ENCODE measurements at places on chromosomes 13 and 19.
A peak's percentile ranks its signal among the peaks of the same experiment; 100 is the strongest.

GRCh38 chr13:28406733-28407266 lies 88.1 kb downstream of the FLT1 start:
- no peak for DNase-seq

GRCh38 chr19:49949742-49950589 lies 11.0 kb downstream of the SIGLEC11 start:
- no peak for DNase-seq

DNA sequence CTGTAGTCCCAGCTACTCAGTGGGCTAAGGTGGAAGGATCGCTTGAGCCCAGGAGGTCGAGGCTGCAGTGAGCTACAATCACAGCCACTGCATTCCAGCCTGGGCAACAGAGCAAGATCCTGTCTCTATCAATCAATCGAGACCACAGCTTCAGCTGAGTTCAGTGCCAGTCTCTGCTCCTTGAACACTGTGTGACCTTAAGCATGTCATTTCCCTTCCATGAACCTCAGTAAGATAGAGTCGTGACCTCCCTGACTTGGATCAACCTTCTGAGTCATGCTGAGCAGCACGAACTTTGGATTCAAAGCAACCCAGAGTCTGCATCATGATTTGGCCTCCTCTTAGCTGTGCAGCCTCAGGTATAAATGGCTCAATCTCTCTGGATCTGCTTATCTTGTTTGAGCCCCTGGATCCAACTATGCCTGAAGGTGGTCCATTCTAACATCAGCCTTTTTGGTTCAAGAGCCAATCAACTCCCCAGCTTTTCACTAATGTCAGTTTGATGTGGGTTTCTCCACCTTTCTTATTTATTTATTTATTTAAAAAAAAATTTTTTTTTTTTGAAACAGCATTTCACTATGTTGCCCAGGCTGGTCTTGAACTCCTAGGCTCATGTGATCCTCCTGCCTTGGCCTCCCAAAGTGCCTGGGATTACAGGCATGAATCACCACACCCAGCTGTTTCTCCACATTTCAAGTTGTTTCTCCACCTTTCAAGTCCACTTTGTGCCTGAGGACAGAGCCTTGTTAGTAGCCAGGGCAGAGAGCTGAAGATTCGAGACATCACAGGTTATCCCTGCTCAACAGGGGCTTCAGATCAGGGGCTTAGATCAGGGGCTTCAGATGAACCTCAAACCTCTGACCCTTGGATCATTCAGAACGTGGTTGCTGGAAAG lies 26.4 kb downstream of the PTPRS start:
- no peak for DNase-seq

DNA sequence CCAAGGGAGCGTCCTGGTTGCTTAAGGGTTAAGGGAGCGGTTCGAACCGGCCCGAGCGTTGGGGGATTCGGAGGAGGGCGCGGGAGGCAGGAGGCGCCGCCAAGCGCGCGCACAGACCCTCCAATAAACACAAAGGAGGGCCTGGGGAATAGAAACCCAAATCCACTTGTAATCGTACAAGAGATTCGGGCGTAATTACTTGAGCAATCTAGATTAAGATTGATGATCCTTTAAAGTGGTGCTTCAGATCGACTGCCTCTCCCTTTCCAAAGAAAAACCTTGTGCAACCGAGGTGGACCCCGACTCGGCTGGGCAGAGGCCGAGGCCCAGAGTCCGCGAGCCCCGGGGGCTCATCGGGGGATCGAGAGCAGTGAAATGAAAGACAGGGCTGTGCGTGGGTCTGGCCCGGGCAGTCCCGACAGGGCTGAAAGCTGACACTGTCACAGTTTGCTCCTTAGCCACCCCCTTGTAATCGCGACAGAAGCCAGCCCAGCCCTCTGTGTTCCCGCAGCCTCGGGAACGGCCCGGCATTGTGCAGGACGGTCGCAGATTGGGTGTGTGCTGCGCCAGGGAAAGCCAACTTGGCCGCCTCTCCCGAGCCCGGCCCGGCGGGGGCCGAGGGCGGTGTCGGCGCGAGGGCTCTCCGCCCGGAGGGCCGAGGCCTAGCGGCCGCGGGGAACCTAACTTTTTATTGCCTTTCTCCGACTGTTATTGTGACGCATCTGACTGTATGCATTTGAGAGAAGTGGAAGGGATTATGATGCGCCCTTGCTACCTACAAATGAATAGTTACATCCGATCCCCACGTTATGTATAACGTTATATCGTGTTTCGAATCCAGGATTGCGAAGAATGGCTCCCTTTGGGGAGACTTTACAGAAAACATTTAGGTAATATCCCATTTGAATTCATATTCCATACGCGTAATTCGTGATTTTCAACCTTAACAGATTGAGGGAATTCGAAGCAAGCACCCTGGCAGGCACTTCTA lies 5.5 kb downstream of the MAB21L1 start:
- no peak for DNase-seq

- no peak for DNase-seq
Measured at GRCh38 chr13:91203430-91203829, 144.1 kb upstream of the MIR17HG start.

DNA sequence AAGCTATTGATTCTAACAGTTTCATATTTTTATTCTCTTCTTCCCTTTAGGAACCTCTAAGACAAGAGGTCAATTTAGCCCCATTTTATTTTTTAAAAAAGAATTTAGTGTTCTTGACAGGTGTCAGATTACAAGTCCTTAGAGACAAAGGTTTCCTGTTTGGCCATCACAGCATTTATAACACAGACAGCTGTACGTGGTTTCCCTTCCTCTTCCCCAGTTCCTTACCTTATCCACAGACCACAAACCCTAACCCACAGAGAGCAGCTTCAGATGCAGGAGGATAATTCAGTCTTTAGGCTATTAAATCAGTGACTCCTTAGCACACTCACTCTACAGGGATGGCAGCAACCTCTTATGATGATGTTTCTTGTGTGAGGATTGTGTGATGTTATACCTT lies 1210.1 kb downstream of the DIAPH3 start:
- DNase-seq = no peak

DNA sequence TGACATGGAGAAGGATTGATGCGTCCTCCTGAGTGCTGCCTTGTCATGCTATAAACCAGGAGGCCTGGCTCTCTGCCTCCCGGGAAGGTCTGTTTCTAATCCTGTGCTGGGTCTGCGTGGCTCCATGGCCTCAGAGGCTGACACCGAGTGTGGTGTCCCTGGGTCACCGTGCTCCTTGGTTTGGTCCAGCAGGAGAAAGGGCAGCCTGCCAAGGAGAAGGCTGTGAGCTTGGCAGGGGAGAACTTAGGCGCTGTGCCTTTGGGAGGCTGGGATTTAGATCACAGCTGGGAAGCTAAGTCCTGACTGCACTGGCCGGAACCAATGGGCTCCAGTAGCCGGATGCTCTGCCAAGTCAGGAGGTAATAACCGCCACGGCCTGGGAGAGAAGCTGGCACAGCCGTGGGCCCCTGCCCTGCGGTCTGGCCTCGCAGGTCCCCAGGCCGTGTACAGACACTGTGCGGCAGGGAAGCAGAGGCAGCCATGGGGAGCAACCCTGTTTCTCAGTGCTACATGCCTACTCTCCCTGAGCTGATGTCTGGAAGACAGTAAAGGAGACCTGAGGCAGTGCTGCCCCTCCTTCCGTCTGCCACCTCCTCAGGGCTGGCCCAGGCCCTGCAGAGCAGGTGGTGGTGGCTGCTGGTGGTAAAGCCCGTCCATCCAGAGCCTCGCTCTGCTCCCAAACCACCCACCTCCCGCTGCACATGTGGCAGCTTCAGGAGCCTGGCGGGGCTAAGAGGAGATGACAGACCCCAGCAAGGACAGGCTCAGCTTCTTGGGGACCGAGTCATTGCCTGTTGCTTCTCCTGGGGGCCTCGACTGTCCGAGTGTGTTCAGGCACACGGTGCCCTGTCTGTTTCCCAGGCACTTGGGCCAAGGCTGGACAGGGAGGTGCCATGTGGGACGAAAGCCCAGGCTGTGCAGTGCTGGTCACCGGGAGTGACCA lies 44.9 kb downstream of the C13orf46 start:
- no peak for DNase-seq

DNA sequence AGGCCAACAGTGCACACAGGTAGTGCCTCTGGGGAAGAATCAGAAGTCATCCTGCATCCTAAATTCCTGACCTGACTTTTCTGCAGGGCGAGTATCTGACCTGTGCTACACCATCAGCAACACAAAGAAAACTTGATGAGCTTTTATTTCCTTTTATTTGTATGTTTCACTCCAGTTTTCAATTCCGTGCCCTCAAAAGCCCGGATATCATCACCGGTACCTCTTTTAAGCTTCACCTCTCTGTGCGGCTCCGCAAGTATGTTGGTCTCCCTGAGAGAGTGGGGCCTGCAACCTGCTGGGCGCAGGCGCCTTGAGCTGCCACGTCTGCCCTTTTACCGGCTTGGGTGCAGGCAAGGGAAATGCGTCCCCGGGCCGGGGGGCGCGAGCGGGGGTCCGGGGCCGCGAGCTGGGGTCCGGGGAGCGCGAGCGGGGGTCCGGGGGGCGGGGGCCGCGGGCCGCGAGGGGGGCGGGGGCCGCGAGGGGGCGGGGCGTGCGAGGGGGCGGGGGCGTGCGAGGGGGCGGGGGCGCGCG lies 4.3 kb upstream of the DUXA start:
- DNase-seq = no peak

GRCh38 chr19:34512254-34512822 lies 30.8 kb downstream of the WTIP start:
- DNase-seq = no peak

DNA sequence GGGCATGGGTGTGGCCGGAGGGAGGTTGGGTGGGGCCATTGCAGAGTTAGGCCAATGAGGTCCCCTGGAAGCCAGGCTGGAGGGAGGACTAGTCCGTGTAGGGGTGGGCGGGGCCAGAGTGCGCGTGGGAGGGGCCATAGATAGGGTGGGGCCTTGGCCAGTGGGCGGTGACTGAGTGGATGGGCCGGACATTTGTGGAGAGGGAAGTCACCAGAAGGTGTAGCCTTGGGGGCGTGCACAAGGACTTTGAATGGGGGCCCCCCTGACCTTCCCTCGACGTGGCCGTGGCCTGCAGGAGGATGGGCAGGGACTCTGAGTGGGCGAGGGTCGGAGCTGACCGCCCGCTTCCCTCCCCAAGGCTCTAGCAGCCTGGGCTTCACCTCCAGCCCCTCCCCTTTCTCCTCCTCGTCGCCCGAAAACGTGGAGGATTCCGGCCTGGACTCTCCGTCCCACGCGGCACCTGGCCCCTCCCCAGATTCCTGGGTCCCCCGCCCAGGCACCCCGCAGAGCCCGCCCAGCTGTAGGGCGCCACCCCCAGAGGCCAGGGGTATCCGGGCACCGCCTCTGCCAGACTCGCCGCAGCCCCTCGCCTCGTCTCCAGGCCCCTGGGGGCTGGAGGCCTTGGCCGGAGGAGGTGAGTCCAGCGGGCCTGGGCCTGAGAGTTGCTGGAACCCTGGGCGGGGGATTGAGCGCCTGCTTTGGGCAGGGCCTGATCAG lies 16.5 kb upstream of the B3GNT3 start:
- peak; percentile 44 for DNase-seq

GRCh38 chr19:7492142-7492541 lies 3.3 kb upstream of the PEX11G start:
- no peak for DNase-seq
